ENCODE measurements at places on chromosomes 1 and 21. TPM values are rescaled to one million over a fixed set of nuclear protein-coding genes. Genes with fewer than 3 reads are reported as not detected.

DNA sequence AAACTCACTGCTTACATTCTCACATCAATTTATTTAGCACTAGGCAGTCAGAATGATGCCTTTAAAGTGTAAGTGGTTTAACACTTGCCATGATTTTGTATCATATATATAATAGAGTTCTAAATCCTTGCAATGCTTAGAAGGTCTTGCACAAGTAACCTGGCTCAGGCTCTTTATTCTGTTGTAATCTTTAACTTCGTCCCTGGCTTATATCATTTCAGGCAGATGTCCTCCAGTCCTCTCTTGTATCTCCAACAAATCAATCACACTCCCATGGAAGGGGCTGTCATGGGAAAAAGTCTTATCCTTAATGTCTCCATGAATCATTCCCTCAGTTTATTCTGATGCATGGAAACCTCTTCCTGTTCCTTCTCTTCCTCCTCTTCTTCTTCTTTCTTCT lies 841.6 kb upstream of the B3GALT2 start:
- DNase-seq: no peak
- H3K4me1 ChIP-seq: no peaks in the 10 kb centered on the region
- H3K27me3 ChIP-seq: no peaks in the 10 kb centered on the region
- no peaks in the 10 kb centered on the region for H3K36me3 ChIP-seq

DNA sequence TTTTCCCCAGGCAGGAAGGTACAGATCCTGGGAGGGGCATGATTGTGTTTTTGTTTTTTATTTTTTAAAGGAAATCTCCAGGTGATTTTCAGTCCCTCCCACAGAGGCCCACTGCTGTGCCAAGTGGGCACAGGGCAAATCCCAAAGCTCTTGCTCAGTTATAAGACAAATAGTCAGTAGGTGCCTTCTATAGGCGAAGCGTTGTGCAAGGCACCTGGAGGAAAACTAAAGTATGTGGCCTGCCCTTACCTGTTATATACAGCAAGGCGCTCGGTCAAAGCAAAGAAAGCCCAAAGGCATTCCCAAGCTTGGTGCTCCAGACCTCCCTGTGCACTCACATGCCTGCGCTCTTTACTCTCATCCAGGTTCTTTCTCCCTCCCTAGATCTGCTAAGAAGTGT lies 81.0 kb downstream of the KCNJ15 start:
- no peaks in the 10 kb centered on the region for H3K27me3 ChIP-seq
- H3K4me1 ChIP-seq: no peaks in the 10 kb centered on the region
- no peak overlapping the region for H3K4me3 ChIP-seq

GRCh38 chr1:80639777-80640533 lies 1160.8 kb upstream of the ADGRL2 start:
- H3K4me1 ChIP-seq: no peaks in the 10 kb centered on the region
- H3K27ac ChIP-seq: no peak overlapping the region
- H3K4me3 ChIP-seq: no peak overlapping the region
- no peak for DNase-seq
- H3K36me3 ChIP-seq: no peaks in the 10 kb centered on the region
- H3K27me3 ChIP-seq: no peaks in the 10 kb centered on the region

DNA sequence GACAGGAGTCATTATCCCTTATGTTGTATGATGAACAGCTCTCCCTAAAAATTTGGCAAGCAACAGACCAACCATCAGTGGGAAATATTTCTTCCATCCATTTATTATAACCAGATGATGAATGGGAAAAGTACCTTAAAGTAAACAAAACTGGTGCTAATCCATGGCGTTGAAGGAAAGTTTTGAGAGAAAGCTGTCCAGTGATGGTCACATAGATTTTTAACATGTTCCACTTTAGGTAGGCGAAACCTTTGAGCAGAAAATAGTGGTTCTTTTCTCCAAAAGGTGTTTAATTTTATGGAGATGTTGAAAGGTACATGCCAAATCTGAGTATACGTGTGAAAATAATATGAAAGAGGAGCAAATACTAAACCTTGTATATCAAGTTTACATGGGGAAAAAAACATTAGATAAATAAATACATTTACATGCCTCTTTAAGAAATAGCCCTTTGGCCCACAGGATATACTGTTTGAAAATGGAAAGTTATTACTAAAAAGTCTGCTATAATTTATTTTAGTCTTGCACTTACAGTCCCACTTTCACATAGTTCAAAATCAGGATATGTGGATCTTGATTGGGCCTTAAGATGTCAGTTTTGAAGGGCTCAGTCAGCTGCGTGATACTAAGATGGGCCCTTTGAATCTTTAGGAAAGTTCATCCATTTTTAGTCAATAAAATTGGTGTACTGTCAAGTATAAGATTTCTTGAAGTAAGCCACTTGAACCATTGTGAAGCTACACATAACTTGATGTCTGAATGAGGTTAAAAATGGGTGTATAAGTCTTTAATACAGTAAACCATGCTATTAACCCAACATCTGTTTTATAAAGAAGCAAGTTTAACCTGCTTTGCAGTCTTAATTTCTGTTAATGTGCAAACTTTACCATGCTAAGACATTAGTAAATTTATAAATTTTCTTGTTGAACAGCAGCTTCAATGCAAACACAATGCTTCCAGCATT lies 10.5 kb downstream of the RPL5 start:
- no peaks in the 10 kb centered on the region for H3K27me3 ChIP-seq
- DNase-seq: no peak
- H3K4me1 ChIP-seq: peaks cover 34% of the 10 kb centered on the region
- no peak overlapping the region for H3K4me3 ChIP-seq
- peak overlapping the region; percentile 72 for H3K27ac ChIP-seq

DNA sequence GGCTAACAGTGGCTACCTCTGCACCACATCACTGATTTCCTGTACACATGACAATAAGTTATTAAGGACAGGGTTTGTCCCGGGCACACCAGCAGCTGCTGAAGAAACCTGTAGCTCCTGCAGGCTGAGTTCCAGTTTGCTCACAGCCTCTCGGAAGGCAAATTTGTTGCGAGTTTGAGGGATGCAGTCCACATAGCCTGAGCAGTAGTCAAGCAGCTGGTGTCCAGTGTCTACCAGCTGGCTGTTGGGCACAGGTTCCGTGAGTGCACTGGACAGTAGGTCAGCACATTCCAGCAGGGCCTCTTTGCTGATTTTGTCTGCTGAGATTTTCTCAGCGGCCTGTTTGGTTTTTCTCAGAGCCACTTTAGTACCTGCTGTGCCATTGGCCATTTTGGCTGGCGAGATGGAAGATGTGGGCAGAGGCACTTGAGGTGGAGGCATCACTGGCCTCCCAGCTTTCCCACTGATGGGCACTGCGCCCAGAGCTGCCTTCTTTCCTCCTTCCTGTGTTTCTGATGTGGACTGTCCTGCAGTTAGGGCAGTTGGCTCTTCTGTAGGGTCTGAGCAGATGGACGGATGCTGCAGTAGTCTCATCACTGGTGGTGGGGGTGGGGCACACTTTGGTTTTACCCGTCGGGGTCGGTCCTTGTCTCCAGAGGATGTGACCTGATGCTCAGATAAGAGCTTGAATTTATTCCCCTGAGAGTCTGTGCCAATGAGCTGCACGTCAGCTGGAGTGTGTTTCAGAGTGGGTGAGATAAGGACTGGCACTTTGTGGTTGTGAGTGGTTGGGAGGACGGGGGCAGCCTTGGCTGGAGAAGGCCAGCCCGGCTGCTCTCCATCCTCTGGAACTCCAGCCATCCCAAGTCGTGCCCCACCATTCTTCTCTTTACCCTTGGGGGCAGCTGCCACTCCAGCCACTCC lies 26.1 kb downstream of the TOR3A start:
- H3K36me3 ChIP-seq: peaks cover 7% of the 10 kb centered on the region
- H3K27me3 ChIP-seq: no peaks in the 10 kb centered on the region
- no peak overlapping the region for H3K4me3 ChIP-seq
- H3K27ac ChIP-seq: no peak overlapping the region
- H3K4me1 ChIP-seq: no peaks in the 10 kb centered on the region
- no peak for DNase-seq

- H3K27me3 ChIP-seq: peaks cover 17% of the 10 kb centered on the region
- no peaks in the 10 kb centered on the region for H3K36me3 ChIP-seq
- no peak overlapping the region for H3K27ac ChIP-seq
- DNase-seq: no peak
- no peak overlapping the region for H3K4me3 ChIP-seq
- no peaks in the 10 kb centered on the region for H3K4me1 ChIP-seq
Measured at GRCh38 chr1:48817505-48818114, 40.9 kb upstream of the BEND5 start.

GRCh38 chr1:62321446-62321845 lies 2.2 kb upstream of the KANK4 start:
- H3K27me3 ChIP-seq: peaks cover 28% of the 10 kb centered on the region
- no peaks in the 10 kb centered on the region for H3K36me3 ChIP-seq
- DNase-seq: no peak
- H3K4me1 ChIP-seq: no peaks in the 10 kb centered on the region
- no peak overlapping the region for H3K4me3 ChIP-seq
- no peak overlapping the region for H3K27ac ChIP-seq

- H3K27me3 ChIP-seq: peaks cover 53% of the 10 kb centered on the region
- H3K4me1 ChIP-seq: peaks cover 6% of the 10 kb centered on the region
- H3K36me3 ChIP-seq: no peaks in the 10 kb centered on the region
Measured at GRCh38 chr1:201946224-201946908, at the start of gene LMOD1. Gene LMOD1, minus strand, starts transcription at chr1:201946548. Its CDS starts 208 bp downstream, at chr1:201946340.

DNA sequence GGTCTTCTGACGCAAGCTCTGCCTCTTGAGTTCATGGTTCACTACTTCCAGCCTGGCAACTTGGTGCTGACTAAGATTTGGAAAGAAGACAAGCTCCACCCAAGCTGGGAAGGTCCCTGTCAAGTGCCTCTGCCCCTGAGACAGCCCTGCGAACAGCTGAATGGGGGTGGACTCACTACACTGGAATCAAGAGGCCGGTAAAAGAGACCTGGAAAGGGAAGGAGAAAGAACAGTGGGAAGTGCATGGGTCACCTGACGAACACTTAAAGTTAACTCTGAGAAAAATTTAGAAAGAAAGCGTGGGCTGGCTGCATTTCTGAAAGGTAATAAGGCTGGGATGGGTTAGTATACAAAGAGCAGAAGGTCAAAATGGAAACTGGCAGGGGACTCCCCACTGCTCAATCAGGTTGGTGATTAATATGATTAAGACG lies 26.1 kb upstream of the ZNF496 start:
- no peak for DNase-seq
- peaks cover 7% of the 10 kb centered on the region for H3K4me1 ChIP-seq
- no peaks in the 10 kb centered on the region for H3K36me3 ChIP-seq

GRCh38 chr1:177591155-177591554 lies 378.7 kb downstream of the SEC16B start:
- H3K4me3 ChIP-seq: no peak overlapping the region
- H3K27me3 ChIP-seq: no peaks in the 10 kb centered on the region
- no peak for DNase-seq
- no peaks in the 10 kb centered on the region for H3K36me3 ChIP-seq
- no peak overlapping the region for H3K27ac ChIP-seq

The CD52 gene
- 411 TPM for total RNA-seq

All from activated T-helper 1 cell treated with anti-CD3 and anti-CD28 coated beads, Interleukin-12 subunit alpha, Interleukin-12 subunit beta, Interleukin-2, Interleukin-4 antibody, amounts not matched to agents 30 ng/mL and 10 ng/mL and 1 ng/mL, durations not matched to agents 14 hours and 24 hours and 36 hours (primary cell).